Lung microvascular endothelial cell (primary cell): ENCODE measurements at places on chromosomes 4 and X.
A peak's percentile ranks its signal among the peaks of the same experiment; 100 is the strongest.

DNA sequence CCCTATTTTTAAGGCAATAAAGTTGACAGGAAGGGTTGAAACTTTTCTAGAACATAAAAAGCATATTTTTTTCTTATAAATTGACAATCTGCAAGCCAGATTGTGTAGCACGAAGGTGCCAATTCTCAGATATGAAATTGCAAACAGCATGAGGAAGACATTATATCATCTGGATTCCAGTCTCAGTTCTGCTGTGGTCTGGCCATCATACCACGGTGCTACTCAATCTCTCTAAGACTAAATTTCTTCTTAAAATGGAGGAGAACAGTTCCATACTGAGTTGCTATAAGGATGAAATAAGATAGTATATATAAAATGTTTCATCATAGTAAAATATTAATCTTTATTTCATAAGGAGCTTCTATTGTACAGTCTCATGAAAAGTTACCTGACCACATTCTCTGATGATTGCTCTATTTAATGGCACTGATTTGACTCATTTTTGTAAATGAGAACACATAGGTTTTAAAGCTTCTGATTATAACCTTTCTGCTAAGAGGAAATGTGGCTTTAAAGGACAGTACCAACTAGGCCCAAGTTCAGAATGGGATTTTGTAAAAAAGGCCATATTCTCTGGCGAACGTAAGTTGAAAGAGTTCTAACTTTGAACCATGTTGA is 127.9 kb downstream of the SHROOM3 start:
- no peak for DNase-seq

- no peak for DNase-seq
Measured at GRCh38 chrX:9992724-9993123, 25.6 kb downstream of the CLDN34 start.

- no peak for DNase-seq
Measured at GRCh38 chr4:122512430-122512829, 55.9 kb upstream of the IL2 start.

DNA sequence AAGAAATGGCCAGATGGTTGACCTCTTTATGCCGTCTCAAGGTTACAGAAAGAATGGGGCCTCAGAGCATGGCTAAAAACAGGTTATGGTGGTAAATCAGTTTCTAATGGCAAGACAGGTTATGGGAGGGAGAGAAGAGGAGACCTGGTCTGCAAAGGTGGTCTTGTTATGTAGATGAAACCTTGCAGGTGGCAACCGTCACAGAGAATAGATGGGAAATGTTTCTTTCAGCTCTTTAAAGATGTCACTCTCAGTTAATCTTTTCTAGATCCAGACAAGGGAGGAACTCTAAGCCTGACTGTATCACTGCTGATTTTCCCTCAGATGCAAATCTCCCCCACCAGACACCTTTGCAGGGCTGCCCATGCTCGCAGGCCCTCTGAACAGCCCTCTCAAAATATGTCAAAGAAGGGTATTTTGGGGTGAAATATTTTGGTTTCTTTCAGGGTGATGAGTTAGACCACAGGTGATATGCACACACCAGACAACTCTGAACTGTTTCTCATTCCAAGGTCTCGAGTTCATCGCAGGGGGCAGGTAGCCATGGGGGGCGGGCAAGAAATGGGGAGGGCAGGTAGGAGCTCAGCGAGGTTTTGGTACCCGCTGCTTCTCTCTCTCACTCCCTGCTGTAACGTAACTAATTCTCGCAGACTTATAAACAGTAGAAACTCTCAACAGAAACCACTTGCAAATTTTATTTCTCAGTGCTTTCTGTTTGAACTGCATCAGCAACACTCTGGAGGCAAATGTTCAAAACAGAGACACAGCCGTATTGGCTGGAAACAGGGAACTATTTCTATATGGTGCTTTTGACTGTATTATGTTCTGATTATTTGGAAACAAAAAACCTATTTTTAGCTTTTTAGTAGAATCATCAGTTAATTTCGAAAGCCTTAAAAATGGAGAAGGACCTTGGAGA is 32.4 kb downstream of the CASP3 start:
- DNase-seq = no peak

- no peak for DNase-seq
Measured at GRCh38 chr4:117900832-117901231, 133.5 kb upstream of the NDST3 start.

DNA sequence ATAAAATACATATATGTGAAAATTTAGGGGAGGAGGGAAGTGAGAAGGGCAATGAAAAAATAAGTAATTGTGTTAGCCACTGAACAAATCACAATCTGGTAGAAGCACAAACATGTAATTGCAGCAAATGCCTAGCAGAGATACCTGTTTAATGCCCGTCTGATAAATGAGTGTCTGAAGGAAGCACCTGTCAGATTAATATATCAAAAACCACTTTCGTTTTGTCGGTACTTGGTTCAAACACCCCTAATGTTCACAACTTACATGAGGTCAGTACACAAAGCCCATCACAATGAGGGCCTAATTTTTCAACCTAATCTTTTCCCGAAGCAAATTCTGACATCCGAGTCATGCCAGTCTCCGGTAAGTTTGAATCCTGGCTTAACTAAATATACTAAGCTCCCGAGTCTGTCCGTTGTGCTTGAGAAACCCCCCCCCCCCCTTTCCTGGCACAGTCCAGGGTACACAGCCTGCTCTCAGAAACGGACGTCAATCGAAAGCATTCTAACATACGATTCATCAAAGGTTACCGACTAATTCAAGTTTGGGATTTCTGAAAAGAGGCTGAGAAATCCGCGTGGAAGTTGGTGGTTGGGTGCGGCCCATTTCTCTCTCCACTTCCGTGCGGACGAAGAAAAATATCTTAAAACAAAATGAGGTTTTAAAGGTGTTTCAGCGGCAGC is 758 bp downstream of the SDAD1 start:
- peak; percentile 41 for DNase-seq

GRCh38 chrX:150848914-150849365 is 49.5 kb downstream of the CD99L2 start:
- DNase-seq = peak; percentile 41

GRCh38 chr4:88244816-88245579 is 39.4 kb downstream of the PPM1K start:
- DNase-seq = no peak

DNA sequence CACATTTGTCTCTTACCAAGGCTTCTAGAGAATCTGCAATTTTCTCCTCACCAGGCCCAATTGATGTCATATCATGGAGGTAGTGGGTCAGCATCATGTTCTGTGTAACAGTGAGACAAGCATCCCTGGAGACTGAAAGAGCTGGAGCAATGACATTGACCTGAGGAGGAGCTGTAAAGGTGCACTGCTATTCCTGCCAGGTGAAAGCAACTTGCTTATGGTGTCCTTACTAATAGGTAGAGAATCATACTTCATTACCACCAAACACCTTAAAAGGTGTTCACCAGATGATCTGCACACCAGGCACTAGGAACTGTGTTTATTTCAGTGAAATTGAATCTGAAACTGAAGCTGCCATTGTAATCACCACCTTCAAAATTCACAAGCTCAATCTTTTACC is 188.7 kb downstream of the AFAP1 start:
- DNase-seq = no peak

GRCh38 chr4:19230906-19231545 is 1020.7 kb upstream of the SLIT2 start:
- no peak for DNase-seq

DNA sequence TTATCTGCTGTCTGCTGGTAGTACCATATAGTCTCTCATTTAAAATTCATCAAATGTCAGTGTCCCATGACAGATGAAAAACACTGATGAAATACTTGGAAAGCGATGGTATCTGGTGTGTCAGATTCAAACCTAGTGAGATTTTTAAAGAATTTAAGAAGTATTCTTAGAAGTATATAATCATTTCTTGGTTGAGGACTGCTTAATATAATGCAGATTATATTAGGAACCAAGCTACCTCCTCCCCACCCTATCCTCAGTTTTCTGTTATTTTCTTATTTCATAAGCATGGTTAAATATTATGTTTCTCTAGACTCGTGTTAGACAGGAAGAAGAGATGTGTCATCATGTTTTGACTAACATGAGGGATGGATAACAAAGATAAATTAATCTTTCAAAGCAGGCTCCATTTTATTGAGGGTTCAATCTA is 118.5 kb downstream of the GLUD2 start:
- no peak for DNase-seq

- no peak for DNase-seq
Measured at GRCh38 chrX:101411984-101412383, 4.0 kb downstream of the HNRNPH2 start.

- no peak for DNase-seq
Measured at GRCh38 chrX:124769166-124769565, 422.8 kb downstream of the SH2D1A start.

GRCh38 chrX:132153166-132153565 is 25.3 kb upstream of the FRMD7 start:
- DNase-seq = no peak

GRCh38 chr4:101237773-101238172 is 109.6 kb downstream of the PPP3CA start:
- DNase-seq = no peak

DNA sequence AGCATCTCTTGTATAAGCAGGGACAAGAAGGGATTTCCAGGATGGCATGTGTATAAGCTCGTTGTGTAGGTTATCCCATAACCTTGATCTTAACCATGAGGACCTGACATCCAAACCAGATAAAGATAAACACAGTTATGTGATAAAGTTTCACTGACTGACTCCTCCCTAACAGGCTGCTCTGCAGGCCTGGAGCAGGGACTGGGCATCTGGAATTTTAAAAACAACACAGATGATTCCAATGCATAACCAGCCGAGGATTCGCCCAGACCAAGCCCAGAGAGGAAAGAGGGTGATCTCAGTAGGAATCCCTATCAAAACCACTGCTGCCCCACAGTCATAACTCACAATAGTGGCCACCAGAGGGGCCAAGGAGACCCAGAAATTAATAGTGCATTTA is 22.7 kb downstream of the KLF3 start:
- DNase-seq = no peak

GRCh38 chr4:126221717-126222340 is 907.1 kb downstream of the FAT4 start:
- DNase-seq = no peak

DNA sequence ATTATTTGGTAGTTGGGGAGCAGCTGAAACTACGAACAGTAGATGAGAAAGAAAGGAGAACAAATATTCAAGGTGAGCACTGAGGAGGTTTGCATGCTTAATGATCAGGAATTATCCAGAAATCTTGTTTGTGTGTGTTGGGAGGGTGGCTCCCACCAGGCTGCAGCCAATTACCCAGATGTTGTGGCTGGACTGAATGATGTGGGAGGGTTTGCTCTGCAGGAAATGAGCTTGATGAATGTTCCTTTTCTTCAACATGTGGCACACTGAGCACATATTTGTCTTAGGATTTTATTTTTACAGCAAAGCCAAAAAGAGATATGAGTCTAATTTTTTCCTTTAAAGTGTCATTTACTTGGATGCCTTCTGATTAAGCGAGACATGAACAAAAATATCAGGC is 48.3 kb upstream of the AMOT start:
- DNase-seq = no peak

DNA sequence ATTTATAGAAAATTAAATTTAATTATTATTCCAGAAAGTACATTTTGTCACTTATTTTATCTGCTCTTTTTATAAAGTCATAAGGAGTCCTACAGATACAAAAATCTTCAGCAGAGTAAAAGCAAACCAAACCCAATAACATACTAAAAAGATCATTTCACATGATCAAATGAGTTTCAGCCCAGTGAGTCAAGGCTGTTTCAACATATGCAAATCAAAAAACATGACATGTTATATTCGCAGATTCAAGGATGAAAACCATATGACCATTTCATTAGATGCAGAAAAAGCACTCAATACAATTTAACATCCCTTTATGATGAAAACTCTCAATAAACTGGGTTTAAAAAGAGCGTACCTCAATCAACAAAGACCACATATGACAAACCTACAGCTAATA is 214.3 kb downstream of the FAT4 start:
- no peak for DNase-seq

DNA sequence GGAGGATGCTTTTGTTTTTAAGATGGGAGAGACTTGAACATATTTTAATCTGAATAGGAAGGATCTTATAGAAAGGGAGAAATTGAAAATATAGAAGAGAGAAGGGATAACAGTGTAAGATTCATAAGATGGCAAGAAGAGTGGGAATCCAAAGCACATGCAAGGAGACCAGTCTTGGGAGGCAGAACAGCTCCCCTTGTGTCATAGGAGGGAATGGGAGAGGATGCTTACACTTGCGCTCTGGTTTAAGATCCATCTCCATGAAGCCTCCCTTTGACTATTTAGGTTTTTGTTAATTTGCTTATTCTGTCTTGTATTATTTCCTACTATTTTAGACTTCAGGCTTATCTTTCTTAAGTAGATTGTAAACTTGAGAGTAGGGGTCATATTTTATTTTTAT is 42.7 kb downstream of the KIF4A start:
- no peak for DNase-seq

DNA sequence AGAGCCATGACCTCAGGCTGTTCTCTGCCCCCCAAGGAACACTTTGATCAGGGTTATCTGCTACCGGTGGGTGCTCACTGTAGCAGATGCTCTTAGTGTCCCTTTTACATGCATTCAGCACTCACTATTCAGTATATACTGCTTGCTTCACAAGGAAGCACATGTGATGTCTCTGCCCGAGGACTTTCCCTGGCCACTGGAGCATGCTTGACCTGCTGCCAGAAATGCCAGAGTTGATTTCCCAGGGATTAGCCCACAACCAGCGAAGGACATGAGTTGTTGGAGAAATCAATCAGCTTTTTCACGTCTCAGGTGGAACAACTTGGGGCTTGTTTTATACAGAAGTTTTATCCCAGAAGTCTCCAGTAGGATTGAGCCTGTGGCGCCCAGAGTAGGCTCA is 51.2 kb upstream of the RPS6KA3 start:
- DNase-seq = no peak

- no peak for DNase-seq
Measured at GRCh38 chr4:74237425-74237966, 70.8 kb upstream of the EPGN start.

GRCh38 chrX:12771445-12772069 is 19.7 kb upstream of the PRPS2 start:
- peak; percentile 71 for DNase-seq

DNA sequence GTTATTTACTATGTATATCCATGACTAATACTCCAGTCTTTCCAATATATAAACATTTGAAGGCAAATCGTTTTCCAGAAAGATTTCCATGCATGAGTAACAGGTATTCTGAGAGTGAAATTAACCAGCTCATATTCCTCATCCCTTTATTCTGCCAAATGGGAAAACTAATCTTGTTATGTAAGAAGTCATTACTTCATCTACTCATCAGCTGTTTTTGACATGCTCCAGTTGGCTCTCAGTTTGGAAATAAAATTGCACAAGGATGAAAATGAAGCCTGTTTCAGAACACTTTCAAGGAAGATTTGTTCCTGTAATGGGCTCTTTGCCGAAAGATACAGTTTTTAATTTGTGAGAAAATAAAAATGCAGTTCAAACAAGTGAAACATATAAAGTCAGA is 121.9 kb downstream of the KCTD8 start:
- DNase-seq = no peak

- no peak for DNase-seq
Measured at GRCh38 chrX:44035571-44035970, 62.4 kb upstream of the NDP start.

- DNase-seq = peak; percentile 75
Measured at GRCh38 chr4:48906206-48907173, at the start of gene OCIAD2. TSS of gene OCIAD2 (minus strand) at chr4:48906774. CDS start at chr4:48904549, 2,225 bp downstream.
